H4 (cell line): ENCODE measurements at places on chromosomes 2 and 18. TPM values are rescaled to one million over a fixed set of nuclear protein-coding genes. Genes with fewer than 3 reads are reported as not detected.
A peak's percentile ranks its signal among the peaks of the same experiment; 100 is the strongest.

DNA sequence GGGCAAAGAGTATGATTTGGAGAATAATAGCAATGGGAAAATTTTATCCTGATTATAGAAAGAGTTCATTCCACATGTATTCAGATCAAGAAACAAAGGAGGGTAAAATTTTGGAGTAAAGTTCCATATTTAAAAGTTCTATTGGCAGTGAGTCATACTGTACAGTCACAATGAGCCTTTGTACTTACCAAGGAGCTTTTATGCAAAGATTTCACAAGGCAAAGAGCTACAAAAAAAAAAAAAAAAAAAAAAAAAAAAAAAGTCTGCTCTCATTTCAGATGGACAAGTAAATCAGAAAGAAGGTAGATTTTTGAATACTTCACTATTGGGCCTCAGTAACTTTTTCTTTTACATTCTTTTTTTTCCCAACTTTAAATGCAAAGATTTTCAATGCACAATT lies 1802.2 kb upstream of the PIK3C3 start:
- DNase-seq, result peak; percentile 7

The RBBP8 gene
- 38.6 and 59.9 TPM in 2 replicates for total RNA-seq

The HOXD12 gene
- total RNA-seq, result not detected in 2 replicates

The RAB12 gene
- total RNA-seq, result 68.4 and 71.5 TPM in 2 replicates

GRCh38 chr2:146801886-146802285 lies 1042.9 kb upstream of the ACVR2A start:
- peak; percentile 9 for DNase-seq

DNA sequence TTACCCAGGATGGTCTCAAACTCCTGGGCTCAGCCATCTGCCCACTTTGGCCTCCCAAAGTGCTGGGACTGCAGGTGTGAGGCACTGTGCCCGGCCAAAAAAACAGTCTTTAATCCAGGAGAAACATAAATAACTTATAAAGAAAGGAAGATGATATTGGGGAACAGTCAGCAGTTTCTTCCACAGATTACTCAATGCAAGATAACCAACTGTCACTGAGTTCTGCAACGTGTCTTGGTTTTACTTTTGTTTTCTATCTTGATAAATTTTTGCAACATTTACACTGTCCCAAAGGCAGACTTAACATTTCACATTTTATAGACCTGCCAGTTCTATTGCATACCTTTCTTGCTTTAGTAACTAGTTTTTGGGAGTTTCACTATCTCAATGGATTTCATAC lies 71.1 kb downstream of the ANKRD44 start:
- no peak for DNase-seq

DNA sequence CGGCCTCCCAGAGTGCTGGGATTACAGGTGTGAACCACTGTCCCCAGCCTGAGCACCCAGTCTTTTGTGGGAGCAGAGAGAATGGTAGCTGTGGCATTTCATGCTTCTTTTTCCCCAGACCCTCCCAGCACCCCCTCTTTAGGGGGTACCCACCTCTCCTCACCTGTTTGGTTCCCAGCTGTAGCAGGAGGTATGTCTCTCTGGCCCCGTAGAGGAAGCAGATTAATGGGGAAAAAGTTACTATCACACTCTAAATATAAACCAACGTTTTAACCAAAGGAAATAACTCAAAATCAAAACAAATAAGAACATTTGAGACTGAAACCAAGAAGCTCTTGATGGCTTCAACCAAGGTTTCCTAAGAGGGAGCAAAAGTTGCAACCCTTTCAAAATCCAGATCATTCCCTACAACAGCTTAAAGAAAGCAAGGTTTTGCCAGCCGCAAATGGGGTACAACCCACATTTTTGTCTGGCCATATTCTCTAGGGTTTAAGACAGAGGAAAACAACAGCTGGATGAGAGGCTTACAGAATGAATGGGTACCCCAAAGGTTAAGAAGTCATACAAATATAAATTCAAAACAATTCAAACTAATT lies 8.0 kb downstream of the RNF125 start:
- no peak for DNase-seq

DNA sequence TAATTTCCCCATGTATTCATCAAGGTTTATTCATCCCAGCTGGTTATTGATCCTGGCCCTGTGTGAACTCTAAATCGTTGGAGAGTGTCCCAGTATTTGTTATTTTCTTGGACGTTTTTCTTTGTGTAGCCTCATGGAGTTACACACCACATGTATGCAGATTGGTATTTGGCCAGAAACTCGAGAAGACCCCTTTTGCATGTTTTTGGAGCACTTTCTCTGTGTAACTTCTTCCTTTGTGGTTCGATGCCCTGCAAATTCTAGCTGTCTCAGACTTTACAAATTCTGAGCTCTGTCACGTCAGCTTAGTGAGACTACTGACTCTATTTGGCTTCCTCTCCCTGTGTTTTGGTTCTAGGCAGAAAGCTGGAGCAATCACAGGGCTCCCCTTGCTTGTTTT lies 198.7 kb downstream of the MCFD2 start:
- DNase-seq, result no peak

The VWA3B gene
- total RNA-seq, result not detected in 2 replicates

DNA sequence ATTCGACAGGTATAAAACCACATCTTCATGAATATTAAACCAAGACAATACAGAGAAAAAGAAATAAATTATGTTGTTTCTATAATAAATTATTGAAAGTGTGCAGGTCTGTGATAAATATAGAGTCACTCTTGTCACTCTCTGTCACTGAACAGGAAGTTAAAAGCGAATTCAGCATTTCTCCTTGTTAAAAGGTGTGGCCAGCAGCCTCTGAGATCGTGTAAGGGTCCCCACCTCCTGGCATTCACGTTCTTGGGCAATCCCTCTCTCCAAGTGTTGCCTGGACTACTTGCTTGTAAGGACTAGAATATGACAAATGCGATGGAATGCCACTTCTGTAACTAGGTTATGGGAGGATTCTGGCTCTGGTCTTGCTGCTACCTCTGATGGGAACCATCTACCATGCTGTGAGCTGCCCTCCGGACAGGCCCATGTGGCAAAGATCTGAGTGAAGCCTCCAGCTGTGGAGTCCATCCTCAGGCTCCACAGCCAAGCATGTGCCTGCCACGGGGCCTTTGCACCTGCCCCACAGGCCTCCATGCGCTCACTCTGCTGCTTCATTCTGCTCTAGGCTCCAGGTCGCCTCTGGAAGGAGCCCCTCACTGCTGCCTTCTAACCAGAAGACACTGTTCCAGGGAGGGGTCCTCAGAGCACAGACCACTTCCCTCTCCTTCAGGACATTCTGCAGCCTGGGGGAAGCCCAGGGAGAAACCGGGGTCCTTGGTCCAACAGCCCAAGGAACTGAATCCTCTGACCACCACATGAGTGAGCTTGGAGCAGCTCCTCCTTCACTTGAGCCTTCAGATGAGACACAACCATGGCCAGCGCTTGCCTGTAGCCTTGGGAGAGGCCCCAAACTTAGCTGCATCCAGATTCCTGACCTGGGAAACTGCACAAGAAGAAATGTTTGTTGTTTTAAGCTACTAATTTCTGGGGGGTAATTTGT lies 202.9 kb upstream of the HDAC4 start:
- DNase-seq, result no peak

DNA sequence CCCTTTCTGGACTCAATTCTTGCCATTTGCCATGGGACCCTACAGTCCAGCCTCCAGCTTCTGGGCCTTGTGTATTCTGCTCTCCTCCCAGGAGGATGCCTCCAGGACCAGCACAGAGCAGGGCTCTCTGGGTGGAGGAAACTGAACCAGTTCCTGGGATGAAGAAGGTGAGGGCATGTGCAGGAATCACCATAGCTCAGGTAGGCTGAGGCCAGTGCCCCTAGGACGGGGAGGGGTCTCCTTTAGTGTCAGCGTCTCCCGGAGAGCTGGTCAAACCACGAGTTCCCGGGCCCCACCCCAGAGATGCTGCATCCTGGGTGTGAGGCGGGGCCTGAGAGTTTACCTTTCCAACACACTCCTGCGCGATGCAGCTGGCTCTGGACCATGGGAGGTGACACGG lies 5.8 kb upstream of the PRELID3A start:
- no peak for DNase-seq

DNA sequence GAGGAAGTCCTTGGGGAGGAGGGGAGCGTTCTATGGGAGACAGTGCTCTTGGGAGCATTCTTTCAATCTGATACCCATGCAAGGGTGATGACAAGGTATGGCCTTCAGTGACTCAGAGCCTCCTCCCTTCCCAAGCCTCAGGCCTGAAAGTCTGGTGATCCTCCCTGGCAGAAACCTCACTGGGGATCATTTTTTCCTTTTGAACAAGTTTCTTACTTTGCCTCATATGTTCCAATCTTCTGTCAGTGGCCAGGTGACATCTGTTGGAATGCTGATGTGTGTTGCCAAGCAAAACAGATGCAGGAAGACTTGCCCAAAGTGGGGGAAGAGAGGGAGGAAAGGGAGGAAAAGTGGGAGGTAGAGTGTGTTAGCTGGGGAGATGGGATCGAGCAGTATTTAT lies 224.8 kb downstream of the NEDD4L start:
- DNase-seq, result no peak
